ENCODE measurements at places on chromosomes 7 and 10. TPM values are rescaled to one million over a fixed set of nuclear protein-coding genes. Genes with fewer than 3 reads are reported as not detected.

The ZNF92 gene
- polyA plus RNA-seq, result 3.0 TPM

The MOGAT3 gene
- polyA plus RNA-seq, result not detected

The TAS2R41 gene
- polyA plus RNA-seq, result not detected

The ANKRD22 gene
- 0.05 TPM for polyA plus RNA-seq

The NME8 gene
- polyA plus RNA-seq, result not detected

The HOXA1 gene
- polyA plus RNA-seq, result 2.9 TPM

The ERVW-1 gene
- polyA plus RNA-seq, result not detected

The KCND2 gene
- 0.27 TPM for polyA plus RNA-seq

The LLCFC1 gene
- polyA plus RNA-seq, result not detected

The FAM25G gene
- polyA plus RNA-seq, result not detected

The TUBAL3 gene
- polyA plus RNA-seq, result not detected

Data from AG04450 (cell line).